Stimulated activated CD4-positive, alpha-beta T cell treated with anti-CD3 and anti-CD28 coated beads, Interleukin-15, amount 100 ng/mL, for 1 hour (primary cell): ENCODE measurements at places on chromosomes 12 and 14.

DNA sequence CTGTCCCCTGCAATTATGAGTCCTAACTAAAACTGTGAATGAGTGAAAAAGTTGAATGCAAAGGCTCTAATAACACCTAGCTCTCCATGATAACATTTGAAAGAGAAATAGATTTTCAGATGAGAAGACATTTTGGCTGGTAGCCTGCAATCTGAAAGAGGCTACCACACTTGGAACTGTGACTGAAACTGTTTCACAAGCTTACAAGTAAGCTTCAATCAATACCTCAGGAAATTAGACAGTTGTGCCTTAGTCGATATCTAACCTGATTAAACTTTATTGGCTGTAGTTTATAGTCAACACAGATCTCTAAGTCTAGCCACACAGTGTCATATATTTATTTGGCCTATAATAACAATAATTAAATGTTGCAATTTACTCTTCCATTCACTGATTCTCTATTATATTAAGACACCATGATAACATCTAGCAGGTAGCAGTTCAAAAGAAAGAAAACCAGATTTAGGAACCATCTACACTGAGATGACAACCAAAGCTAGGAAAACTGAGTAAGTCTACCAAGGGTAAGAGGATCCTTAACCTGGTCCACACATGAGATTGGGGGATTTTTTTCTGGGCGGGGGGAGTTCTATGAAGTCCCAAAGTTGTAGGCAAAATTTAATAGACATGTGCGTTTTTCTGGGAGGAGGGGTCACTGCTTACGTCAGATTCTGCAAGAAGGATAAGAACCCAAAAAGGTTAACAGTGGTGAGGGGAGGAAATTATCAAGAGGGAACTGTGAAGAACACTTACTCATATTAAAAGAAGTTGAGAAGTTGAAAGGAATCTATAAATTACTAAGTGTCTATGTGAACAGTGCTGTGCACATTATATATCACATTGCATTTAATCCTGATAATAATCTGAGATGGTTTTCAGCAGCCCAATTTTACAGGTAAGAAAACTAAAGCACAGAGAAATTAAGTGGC, 65.8 kb downstream of the NUMB start:
- DNase-seq: no peak

- no peak for DNase-seq
These were observed 78.8 kb downstream of the DUSP6 start for GRCh38 chr12:89273525-89273924.

DNA sequence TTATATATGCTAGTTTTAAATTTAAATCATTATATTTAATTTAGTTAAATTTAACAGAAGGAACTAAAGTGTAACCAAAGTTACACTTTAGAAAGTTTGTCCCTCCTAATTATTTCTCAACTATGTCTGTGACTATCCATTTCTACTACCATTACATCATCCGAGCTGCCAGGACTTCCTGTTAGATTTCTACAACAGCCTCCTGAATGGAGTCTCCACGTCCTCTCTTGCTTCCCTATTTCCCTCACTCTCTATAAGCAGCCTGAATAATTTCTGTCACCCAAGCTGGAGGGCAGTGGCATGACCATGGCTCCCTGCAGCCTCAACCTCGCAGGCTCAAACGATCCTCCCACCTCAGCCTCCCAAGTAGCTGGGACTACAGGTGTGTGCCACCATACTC, 84.1 kb downstream of the TTC7B start:
- DNase-seq: no peak

DNA sequence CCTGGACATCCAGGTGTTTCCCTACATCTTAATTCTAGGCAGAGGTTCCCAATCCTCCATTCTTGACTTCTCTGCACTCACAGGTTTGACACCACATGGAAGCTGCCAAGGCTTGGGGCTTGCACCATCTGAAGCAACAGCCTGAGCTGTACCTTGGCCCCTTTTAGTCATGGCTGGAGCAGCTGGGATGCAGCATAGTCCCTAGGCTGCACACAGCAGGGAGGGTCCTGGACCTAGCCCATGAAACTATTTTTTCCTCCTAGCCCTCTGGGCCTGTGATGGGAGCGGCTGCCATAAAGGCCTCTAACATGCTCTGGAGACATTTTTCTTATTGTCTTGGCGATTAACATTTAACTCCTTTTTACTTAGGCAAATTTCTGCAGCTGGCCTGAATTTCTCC, 417.2 kb upstream of the FLRT2 start:
- no peak for DNase-seq

DNA sequence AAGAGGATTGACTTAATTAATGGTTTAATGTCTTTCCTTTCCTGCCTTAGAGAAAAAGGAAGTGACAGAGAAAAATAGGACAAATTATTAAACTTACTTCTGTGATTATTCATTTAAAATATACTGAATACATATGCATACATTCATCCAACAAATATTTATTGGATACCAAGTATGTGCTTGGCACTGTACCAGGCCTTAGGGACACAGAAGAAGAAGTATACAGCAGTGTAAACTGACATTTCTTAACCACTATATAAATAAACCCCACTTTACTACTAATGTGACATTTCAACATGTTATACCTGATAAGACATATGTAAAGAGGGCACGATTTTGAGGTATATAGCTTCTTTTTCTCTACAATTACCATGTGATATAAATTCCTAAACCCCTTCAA, 53.6 kb downstream of the ERO1A start:
- no peak for DNase-seq

GRCh38 chr14:23478109-23478759, 8.7 kb downstream of the NGDN start:
- peak; percentile 28 for DNase-seq

GRCh38 chr12:31331242-31331641, 5.3 kb upstream of the SINHCAF start:
- no peak for DNase-seq

GRCh38 chr14:89201645-89202044, 215.4 kb downstream of the FOXN3 start:
- no peak for DNase-seq

- no peak for DNase-seq
These were observed 37.3 kb downstream of the LTBP2 start for GRCh38 chr14:74574706-74575105.

DNA sequence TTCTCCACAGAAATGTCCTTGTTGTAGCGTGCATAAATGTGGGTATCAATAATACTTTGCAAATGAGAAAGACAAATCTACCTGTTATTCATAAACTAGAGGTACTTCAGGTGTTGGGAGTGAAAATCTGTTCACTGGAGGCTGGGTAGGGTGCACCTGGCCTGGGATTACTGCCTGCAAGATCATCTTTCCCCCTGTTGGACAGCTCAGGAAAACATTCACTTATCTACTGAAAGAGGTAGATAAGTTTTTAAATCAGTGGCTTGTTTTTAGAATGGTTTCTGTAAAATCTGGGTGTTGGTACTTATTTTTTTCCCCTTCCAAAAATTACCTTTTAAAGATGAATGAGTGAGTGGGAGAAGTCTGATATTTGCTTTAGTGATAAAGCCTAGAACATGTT, 95.6 kb downstream of the DIP2B start:
- DNase-seq: no peak

DNA sequence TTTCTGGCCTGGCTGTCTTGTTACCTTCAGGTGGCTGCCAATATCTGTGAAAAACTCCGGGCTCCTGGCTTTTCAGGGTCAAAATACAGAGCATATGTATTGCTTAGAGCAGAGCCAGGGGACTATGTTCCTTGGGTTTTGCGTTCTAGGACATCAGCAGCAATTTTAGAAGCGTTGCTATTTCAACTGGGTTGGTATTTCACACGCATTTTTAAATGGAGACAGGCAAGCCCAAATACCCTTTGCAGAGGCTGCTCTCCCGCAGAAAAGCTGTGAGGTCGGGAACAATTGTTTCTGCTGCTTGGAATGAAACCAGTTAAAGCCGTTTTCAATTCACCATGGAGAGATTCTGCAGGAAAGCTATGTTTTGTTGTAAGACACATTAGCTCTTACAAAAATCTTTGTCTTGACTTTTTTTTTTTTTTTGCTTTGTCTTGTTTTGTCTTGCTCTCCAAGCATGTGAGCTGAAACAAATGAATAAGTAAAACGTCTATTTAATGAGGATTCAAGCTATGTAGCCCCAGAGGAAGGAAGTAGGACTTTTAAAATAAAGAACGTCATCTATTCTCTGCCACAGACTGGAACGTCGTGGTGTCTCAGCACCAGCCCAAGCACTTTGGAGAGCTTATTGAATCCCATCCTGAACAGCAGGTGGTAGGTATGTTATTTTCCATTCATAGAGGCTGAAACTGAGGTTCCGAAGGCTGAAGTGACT, 181.0 kb upstream of the TBX3 start:
- no peak for DNase-seq

DNA sequence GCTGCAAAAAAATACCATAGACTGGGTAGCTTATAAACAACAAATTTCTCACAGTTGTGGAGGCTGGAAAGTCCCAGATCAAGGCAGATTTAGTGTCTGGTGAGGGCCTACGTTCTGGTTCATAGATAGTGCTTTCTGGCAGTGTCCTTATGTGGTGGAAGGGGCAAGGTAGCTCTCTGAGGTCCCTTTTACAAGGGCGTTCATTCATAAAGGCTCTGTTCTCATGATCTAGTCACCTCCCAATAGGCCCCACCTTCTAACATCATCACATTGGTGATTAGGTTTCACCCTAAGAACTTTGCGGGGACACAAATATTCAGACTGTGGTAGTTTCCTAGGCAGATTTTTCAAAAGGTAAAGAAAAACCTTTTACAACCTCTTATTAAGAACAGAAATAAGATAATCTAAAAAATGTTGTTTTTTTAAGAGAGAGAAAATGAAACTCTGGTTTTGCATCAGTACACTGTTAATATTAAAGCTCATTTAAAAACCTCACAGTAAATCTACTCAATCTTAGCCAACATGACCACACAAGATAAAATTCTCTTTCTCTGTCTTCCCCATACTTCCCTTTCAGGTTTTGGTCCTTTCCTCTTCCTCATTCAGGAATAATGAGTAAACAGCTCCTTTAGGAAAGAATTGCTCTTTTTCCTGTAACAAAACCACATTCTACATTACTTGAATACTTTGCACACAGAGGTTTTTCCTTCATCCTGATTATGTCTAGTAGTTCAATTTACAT, 117.5 kb downstream of the UNC79 start:
- no peak for DNase-seq

DNA sequence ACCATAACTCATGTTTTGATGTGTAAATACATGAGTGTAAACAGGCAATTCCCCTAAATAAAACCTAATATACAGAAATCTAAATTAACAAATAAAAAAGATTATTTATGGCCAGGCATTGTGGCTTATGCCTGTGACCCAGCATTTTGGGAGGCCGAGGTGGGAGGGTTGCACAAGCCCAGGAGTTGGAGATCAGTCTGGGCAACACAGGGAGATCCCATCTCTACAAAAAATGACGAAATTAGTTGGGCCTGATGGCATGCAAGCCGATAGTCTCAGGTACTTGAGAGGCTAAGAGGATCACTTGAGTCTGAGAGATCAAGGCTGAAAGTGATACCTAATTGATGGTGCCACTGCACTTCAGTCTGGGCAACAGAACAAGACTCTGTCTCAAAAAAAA, 48.7 kb downstream of the BCAT1 start:
- DNase-seq: no peak

DNA sequence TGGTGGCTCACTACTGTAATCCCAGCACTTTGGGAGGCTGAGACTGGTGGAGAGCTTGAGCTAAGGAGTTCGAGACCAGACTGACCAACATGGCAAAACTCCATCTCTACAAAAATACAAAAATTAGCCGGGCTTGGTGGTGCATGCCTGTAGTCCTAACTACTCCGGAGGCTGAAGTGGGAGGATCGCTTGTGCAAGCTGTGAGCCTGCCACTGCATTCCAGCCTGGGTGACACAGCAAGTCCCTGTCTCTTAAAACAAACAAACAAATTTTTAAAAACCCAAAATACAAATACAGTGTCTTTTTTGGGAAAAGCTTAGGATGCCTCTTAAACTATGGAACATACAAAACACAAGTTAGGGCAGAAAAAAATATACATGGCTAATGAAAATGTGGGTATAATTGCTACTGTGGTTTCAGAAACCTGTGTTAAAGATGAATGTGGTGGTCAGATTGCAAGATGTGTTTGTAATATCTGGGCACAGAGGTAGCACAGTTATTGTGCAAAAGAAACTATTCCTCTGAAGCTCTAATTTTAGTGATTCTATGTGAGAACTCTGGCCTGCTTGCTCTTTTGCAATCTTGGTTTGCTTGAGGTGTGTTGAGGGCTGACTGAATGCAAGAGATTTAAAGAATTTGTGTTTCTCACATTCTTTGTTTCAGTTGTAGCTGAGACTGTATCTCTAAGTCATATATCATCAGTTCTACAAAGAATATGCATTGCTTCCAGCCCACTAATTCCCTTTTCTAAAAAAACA, 3.9 kb upstream of the HSPA2 start:
- no peak for DNase-seq

DNA sequence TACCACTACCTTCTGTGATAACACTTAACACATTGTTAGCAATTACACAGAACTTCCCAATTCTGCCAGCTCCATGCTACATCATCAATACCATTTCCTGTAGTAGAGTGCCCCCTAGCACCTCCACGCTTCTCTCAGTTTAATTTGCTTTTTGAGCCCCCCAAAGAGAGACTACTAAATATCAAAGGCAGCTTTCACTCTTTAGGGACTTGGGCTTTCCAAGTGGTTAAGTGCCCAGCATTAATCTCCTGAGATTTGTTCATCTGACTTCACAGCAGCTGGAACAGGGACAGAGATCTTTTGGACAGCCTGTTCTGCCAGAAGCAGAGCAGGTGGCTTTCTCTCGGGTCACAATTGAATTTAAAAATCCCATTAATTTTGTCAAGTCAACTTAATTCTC, 954.9 kb downstream of the DIO2 start:
- no peak for DNase-seq
